Natural killer cell (primary cell): ENCODE measurements at places on chromosomes 3 and 15. TPM values are rescaled to one million over a fixed set of nuclear protein-coding genes. Genes with fewer than 3 reads are reported as not detected.

DNA sequence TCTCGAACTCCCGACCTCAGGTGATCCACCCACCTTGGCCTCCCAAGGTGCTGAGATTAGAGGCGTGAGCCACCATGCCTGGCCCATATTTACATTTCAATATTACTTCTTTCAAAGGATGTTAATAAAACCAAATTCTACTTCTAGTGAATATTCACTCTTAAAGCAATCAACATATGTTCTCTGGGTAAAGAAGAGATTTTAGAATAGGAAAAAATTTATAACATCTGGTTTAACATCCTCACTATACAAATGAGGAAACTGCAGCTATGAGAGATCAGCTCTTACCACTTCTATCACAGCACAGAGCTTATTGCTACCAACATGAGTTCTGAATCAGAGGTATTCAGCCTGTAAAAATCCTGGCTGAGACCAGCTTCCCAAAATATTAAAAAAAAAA lies 48.7 kb downstream of the IL17RD start:
- DNase-seq = no peak
- no peak overlapping the region for H3K27ac ChIP-seq

DNA sequence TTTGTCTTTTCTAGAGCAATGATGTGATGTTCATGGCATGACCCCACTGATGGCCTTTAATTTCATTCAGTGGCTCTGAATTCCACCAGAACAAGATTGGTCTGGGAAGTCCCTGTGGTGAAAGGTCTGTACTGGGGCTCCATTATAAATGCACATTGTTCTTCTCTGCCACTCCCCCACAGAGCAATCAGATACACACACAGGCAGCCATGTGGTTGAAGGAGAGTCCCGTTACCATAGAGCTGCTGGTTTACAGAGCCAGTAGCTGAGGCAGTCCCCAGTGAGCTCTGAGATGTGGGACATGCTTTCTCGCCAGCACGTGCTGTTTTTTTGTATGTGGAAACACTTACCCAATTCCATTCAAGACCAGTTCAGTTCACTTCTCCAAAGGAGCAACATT lies 172.7 kb upstream of the TRIM42 start:
- no peak for DNase-seq
- no peak overlapping the region for H3K27ac ChIP-seq
- no peaks in the 10 kb centered on the region for H3K27me3 ChIP-seq
- H3K4me3 ChIP-seq = no peak overlapping the region
- H3K36me3 ChIP-seq = no peaks in the 10 kb centered on the region

GRCh38 chr3:133983576-133984560 lies 45.9 kb downstream of the SLCO2A1 start:
- no peaks in the 10 kb centered on the region for H3K27me3 ChIP-seq
- DNase-seq = no peak
- no peaks in the 10 kb centered on the region for H3K36me3 ChIP-seq
- H3K4me3 ChIP-seq = no peak overlapping the region

GRCh38 chr3:141863491-141863890 lies 13.0 kb upstream of the ATP1B3 start:
- H3K4me1 ChIP-seq = no peaks in the 10 kb centered on the region
- no peak overlapping the region for H3K27ac ChIP-seq
- no peaks in the 10 kb centered on the region for H3K27me3 ChIP-seq
- DNase-seq = no peak

The C2CD4A gene
- total RNA-seq = not detected

The TCF12 gene
- 84.1 TPM for total RNA-seq
